AG04450 (cell line): ENCODE measurements at places on chromosomes 2 and 18.

GRCh38 chr18:45384962-45385315, 230.3 kb upstream of the SLC14A2 start:
- no peak for DNase-seq

- no peak for DNase-seq
Measured at GRCh38 chr2:173204316-173204715, 128.7 kb downstream of the MAP3K20 start.

DNA sequence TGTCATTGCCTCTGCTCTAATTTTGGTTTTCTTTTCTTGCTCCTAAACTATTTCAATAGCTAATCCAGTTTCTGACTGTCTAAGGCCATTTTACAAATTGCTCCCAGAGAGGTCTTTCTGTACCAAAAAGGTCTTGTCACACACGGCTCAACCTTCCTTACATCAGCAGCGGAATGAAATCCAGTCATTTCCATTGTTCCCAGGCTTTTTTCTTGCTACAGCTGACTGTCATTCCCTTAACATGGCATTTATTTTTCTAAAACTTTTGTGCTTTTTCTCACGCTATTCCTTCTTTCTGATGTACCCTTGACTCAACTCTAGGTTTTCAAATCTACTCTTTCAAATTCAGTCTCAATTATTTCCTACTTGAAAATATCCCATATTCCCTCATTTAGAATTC, 24.3 kb downstream of the FAM171B start:
- DNase-seq = no peak

- DNase-seq = no peak
Measured at GRCh38 chr18:11866329-11866728, 15.1 kb downstream of the CHMP1B start.

DNA sequence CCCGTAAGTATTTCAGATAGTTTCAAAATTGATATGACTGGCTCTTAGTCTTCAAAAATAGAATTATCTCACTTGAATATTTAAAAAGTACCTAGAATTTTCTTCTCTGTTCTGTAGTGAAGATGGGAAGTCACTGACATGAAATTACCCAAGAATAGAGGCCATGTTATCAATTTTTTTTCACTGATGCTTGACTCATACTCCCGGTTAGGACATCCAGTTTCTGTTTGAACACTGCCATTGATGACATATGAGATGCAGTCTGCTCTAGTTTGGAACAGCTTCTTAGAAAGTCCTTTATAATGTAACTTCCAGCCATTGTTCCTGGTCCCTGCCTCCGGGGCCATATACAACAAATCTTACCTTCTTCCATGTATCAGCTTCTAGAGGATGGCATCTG, 26.0 kb downstream of the MAP3K20 start:
- DNase-seq = no peak

DNA sequence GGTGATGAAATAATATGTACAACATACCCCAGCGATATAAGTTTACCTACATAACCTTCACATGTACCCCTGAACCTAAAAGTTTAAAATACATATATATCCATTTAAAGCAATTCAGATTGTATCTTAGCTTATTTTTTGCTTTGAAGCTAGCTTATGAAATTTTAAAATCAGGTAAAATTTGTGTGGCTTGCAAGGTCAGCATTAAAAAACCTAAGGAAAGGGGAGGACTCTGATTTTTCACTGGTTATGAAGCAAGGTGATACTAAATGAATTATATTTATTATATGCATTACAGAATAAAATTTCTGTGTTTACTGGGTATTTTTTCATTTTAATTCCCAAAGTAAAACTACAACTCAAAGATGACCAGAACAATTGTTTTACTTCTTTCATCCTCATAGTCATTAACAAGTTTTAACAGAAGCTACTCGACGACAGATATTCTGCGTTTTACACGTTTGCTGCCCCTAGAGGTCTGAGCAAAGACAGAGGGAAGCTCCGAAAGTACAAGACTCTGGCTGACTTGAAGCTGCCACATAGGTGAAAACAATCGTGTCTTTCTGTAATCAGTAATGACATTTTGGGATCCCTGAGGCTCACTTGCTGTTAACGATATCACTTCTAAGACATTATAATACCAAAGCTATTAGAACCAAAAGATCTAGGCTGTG, 17.1 kb downstream of the PKP4 start:
- no peak for DNase-seq

- no peak for DNase-seq
Measured at GRCh38 chr18:35731701-35732100, 150.2 kb downstream of the GALNT1 start.

GRCh38 chr2:15449556-15450236, 111.4 kb downstream of the NBAS start:
- DNase-seq = no peak

- no peak for DNase-seq
Measured at GRCh38 chr2:120221616-120222015, 1.6 kb downstream of the TMEM185B start.

DNA sequence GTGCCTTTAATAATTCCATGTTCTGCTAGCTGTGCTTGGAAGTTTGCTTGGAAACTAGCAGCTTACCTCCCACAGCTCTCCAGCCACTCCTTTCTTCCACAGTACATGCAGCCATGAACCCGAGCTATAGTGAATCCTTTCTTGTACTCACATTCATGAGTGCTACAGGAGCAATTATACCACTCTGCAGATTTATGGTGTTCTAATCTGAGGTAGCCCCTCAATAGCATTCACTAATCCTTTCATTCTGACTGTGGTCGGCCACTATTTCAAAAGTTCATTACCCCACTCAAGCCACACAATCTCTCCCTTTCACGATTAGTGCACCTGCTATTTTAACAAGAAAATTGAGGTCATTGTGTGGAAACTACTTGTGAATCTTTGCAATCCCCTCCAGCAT, 53.2 kb downstream of the CSRNP3 start:
- no peak for DNase-seq

DNA sequence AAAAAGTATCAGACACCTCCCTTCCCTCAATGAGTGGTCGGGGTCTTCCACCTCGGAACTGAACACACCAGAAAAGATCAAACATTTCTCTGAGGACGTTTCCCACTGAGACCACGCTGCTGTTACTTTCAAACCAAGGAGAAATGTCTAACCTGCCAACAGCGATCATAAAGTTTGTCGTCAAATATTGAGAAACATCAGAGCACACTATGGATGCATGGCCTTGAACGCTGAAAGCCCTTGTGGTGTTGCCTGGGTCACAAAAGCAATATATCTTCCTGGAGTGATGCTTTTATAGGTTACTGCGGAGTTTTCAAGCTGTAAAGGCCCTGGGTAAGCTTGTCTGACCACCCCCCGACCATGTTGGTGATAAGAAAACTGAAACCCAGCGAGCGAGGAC, 70.2 kb upstream of the ID2 start:
- no peak for DNase-seq

DNA sequence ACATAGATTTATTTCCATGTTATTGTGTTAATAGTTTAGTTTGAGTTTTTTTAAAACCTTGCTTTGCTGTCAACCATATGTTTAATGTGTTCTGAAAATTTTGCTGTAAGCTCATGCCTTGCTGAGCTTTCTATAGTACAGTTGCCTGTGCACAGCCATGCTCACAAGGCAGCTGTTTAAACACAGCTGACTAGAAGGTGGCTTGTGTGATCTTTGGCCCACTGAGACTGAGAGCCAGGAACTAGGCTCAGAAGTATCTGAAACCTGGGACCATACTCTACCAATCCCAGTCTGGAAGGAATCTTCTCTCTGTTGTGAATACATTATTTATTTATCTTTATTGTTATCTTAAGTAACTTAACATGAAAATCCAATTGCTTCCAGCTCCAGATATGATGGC, 350.5 kb downstream of the KIAA1328 start:
- DNase-seq = no peak

DNA sequence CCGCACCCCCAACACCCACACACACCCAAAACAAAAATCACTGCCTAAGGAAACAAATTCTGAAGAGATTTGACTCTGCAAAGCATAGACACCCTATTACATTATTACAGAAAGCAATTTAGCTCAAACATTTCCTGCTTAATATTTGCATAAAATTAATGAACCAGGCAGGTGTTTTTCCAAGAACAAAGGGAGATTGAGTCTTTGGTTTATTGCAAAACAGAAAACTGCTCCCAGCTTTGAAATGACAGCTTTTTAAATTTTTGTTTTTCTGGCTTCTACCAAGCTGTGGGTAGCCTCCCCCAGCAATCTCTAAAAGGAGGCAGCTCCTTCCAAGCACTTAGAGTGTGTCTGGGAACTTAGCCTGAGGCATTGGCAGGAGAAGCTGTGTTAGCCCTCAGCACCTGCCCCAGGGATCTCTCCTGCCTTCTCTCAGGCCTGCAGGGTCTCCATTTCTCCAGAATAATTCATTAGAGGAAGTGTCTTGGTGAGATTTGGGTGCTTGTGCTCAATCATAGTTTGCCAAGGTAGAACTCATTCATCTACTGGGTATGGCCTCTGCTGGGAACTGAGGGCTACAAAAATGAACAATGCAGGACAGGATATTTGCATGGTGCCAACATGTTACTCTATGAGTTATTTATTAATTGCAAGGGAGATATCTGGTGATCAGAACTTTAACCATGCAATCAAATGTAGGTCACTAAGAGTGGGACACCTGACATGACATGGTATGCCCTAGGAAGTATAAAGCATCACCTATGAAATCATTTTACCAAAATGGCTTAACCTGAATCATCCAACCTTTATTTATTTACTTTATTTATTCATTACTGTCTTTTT, 58.7 kb downstream of the B3GNT2 start:
- no peak for DNase-seq

GRCh38 chr2:67840460-67841068, 222.2 kb downstream of the C1D start:
- peak; percentile 59 for DNase-seq

GRCh38 chr2:231037202-231037730, at the start of gene C2orf72:
Gene C2orf72 (plus strand): TSS chr2:231037523. CDS start chr2:231037566, 43 bp downstream.
- no peak for DNase-seq

GRCh38 chr2:225038231-225038523, 4.1 kb downstream of the DOCK10 start:
- no peak for DNase-seq

DNA sequence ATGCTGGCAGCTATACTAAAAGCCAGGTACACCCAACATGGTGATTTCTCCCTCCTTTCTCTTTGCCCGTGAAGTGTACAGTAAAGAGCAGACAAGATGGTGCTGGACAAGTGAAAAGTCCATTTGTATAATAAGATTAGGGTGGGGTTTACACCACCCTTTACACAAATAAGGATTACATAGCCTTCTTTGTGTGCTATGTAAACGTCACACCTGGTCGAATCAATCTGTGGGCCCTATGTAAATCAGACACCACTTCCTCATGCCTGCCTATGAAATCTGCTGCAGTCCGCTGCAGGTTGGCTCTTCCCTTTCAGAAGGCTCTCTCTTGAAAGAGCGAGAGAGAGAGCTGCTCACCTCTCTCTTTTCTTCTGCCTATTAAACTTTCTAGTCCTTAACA, 1054.3 kb upstream of the SLC39A10 start:
- no peak for DNase-seq

- no peak for DNase-seq
Measured at GRCh38 chr2:149470046-149470445, 117.5 kb downstream of the MMADHC start.

- DNase-seq = no peak
Measured at GRCh38 chr2:24182507-24182906, 7.7 kb downstream of the FAM228A start.

DNA sequence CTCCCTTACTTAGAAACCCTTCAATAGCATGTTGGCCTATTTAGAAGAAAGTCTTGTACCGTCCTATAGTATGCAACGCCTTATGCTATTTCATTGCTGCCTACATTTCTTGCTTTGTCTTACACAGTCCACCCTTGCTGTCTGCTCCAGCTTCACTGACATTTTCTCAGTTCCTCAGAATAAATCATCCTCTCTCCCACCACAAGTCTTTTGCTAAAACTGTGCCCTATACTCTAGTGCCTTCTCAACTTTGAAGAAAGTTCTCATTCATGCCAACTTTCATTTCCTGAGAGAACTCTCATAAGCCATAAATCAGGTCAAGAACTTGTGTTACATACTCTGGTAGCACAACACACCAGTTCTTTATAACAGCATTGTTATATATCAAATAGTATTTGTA, 54.3 kb upstream of the COL3A1 start:
- no peak for DNase-seq

GRCh38 chr18:12287684-12288402, 20.2 kb upstream of the TUBB6 start:
- DNase-seq = peak; percentile 85

- DNase-seq = no peak
Measured at GRCh38 chr18:24052053-24052452, 37.5 kb downstream of the TTC39C start.

- DNase-seq = no peak
Measured at GRCh38 chr18:11871501-11871900, 20.3 kb downstream of the CHMP1B start.

DNA sequence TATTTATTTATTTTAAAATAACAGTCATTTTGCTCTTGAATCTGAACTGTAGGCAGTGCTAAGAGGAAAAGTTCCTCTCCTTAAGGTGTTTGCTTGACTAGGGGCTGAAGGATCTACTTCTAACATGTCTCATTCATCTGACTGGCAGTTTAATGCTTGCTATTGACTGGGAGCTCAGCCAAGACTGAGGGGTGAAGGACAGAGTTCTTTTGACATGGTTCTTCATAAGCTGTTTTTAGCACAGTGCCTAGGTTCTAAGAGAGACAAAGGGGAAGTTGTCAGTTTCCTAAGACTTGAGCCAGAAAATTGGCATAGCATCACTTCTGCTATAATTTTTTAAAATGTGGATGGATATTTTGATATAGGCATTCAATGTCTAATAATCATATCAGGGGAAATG, 73.0 kb downstream of the COMMD1 start:
- DNase-seq = no peak

GRCh38 chr2:102806250-102806837, 44.5 kb downstream of the TMEM182 start:
- peak; percentile 27 for DNase-seq

GRCh38 chr2:55001716-55002115, 48.5 kb downstream of the RTN4 start:
- DNase-seq = no peak

GRCh38 chr18:45619062-45619825, 4.0 kb downstream of the SLC14A2 start:
- DNase-seq = no peak

- DNase-seq = no peak
Measured at GRCh38 chr2:108220942-108221541, 18.7 kb upstream of the SULT1C3 start.

GRCh38 chr18:44897816-44898215, 217.1 kb downstream of the SETBP1 start:
- no peak for DNase-seq

- no peak for DNase-seq
Measured at GRCh38 chr2:82098617-82099016, 1794.1 kb upstream of the LRRTM1 start.

- DNase-seq = no peak
Measured at GRCh38 chr2:233289648-233290047, 18.0 kb upstream of the SAG start.

GRCh38 chr2:88720399-88720798, 28.9 kb downstream of the RPIA start:
- no peak for DNase-seq

GRCh38 chr18:10927286-10927992, 221.9 kb downstream of the PIEZO2 start:
- DNase-seq = peak; percentile 43
